AG10803 (cell line): ENCODE measurements at places on chromosomes 2 and 18.

- DNase-seq: no peak
These were observed 420.7 kb upstream of the SALL3 start for GRCh38 chr18:78558948-78559347.

DNA sequence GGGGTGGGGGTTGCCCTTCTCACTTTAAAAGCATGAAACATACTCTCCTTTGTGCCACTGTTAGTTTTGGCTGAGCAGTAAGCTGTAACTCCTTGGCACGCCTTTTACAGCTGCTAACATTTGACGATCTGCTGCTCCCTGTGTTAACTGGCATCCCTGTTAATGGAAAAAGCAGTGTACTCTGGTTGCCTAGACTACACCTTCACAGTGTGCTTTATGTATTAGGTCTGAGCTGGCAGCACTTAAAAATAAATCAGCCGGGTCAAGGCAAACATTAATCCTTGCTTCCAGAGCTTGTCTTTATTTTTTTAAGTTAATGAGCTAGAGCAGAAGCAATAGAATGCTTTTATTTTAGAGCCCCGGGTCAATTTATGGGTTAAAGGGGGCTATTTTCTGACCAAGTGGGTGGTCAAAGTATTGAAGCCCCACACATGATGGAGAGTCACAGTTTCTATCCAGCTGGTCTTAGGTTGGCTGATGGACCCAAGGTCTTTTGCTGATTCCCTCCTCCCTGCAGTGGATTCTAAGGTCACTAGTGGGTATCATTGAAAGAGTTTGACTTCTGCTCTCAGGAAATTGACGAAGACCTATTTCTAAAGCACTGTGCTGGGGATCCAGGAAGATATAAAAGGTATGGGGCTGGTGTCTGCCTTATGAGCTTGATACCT lies 54.5 kb downstream of the CFAP221 start:
- DNase-seq: no peak

DNA sequence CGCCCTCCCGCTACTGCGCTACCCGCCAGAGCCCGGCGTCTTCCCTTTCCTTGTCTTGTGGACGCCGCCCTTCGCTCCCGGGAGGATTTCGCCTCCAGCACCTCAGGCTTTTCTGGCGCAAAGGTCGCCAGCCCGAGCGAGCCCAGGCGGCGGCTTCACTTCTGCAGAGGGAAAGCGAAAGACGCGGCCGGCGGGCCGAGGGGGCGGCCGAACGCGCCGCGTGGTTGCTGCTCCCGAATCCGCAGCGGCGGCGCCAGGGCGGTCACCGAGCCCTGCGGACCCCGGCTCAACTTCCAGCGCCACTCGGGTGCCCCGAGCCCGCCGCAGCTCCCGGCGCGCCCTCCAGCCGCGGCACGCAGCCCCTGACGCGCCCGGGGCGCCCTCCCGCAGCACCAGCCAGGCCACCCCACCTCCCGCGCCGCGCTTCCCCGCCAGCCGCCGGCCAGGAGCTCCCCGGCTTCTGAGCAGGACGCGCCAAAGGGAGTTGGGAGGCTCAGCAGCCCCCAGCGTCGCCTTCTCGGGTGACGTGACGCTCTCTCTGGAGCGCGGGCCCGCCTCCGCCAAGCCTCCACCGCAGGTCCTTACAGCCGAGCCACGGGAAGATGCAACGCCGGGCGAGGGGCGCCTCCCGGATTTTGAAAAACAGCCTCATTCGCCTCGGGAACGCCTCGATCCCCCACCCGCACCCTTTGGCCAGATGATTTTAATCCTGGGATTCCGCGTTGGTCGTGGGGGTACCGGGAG lies 84.9 kb upstream of the EPB41L3 start:
- peak; percentile 24 for DNase-seq

GRCh38 chr18:45324495-45325113 lies 290.7 kb upstream of the SLC14A2 start:
- DNase-seq: peak; percentile 97

DNA sequence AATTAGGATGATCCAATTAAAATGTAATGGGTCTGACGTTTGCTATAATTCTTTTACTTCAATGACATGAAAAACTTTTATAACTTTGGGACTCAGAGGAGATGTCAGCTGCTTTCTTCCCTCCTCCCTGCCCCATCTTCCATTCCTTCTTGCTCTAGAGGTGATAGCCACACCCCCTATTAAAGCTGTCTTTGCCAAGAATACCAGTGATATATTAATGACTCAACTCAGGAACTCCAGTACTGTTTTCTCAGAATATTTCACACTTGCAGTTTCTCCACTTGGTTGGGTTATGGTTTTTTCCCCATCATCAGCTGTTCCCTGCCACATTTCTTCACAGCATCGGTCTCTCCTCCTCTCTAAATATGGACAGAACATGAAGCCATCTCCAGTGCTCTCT lies 184.0 kb downstream of the KCNE4 start:
- DNase-seq: peak; percentile 21

DNA sequence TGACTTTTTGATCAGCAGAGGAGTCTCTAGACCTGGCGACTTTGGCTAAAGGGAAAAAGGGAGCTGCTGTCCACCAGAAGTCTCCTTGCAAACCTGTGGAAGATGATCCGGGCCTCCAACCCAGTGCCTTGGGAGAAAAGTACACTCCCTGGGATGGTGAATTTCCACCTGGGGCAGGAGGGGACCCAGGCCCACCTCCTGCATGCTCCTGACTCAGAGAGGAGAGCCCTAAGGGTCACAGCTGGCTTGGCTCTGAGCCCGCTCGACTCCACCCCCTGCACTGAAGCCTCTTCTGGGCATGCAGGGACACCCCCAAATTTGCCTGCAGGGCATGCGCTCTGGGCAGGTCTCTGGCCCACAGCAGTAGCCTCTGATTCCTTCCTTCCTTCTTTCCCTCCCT lies 66.5 kb downstream of the PDCL3 start:
- no peak for DNase-seq

DNA sequence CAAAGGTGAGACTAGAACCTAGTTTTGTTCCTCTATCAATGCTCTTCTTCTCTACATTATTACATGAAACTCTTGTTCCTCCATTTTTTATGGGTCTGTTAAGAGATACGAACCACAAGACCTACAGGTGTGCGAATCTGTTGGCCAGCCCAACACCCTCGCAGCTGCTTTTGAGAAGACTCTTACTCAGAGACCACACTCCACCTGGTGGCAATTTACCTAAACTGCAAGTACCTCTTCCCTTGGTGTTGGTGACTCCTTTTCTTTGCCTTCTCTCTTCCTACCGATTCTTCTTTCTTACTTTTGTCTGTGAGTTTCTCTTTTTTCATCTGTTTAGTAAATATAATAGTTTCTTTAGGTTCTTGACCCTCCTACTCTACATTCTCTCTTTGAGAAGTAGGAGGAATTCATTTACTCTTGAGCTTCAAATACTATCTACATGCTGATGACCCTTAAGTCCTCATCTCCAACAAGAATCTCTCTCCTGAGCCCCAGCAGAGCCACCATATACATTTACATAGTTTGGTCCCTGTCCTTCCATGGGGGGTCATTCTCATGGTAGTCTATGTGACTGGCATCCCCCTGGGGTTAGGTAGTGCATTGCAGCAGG lies 81.8 kb upstream of the GAREM1 start:
- peak; percentile 64 for DNase-seq

GRCh38 chr2:134462275-134462674 lies 208.4 kb downstream of the MGAT5 start:
- DNase-seq: no peak

GRCh38 chr2:120761164-120761861 lies 25.6 kb downstream of the GLI2 start:
- DNase-seq: no peak

DNA sequence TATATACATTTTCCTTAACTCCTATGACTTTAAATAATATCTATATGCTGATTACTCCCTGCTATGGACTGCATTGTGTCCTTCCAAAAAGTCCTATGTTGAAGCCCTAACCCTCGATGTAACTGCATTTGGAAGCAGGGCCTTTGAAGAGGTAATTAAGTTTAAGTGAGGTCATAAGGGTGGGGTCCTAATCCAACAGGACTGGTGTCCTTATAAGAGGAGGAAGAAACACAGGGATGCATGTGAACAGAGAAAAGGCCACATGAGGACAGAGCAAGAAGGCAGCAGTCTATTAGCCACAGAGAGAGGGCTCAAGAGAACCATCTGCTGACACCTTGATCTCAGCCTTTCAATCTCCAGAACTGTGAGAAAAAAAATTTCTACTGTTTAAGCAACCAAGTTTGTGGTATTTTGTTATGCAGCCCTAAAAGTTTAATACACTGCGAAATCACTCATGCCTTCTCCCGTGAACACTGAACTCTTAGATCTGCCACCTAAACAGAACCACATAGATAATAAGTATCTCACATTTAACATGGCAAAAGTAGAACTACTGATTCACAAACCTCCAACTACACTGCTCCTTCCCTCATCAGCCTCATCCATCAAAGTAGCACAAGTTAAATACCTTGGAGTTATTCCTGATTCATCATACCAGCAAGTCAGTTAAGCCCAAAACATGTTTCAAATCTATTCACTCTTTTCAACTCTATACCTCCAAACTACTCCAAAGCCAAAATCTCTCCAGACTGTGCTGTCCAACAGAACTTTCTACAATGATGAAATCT lies 65.4 kb downstream of the HIBCH start:
- peak; percentile 23 for DNase-seq

GRCh38 chr2:238095143-238095542 lies 5.0 kb upstream of the ESPNL start:
- no peak for DNase-seq

DNA sequence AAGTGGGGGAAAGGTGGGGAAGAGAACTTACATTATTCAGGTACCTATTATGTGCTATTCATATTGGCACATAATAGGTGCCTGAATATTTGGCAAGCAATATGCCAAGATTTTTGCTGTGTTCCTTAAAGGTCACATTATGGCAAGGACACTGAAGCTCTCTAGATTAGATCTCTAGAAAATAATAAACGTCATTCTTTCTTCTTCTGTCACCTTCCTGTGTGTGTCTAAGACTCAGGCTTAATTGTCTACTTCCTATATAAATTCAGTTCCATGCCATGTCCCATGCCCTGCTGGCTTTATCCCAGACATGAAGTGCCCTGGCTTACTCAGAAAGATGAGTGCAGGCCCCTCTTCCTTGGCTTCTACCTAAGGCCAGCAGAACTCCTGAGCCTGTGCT lies 191.1 kb upstream of the CTAGE1 start:
- DNase-seq: no peak

- DNase-seq: no peak
These were observed 38.3 kb downstream of the CRYGD start for GRCh38 chr2:208086029-208086428.

GRCh38 chr18:58476022-58476421 lies 152.9 kb downstream of the ALPK2 start:
- DNase-seq: no peak

DNA sequence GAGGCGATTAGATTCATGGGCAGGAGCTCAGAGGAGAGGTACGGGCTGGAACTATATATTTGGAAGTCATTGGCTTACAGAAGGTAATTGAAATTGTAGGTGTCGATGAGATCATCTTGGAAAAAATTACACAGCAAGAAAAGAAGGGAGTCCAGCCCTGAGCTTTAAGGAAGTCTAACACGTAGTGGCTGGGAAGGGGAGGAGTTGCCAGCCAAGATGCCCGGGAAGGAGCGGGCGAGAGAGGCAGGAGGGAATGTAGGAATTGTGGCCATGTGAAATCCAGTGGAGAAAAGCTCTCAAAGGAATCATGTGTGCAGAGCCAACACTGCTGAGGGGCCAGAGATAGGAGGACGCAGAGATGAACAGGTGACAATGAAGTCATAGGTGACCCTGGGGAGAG lies 25.6 kb upstream of the SCYGR1 start:
- DNase-seq: no peak

- no peak for DNase-seq
These were observed 329.5 kb upstream of the CWC22 start for GRCh38 chr2:180336550-180336949.

GRCh38 chr18:45657357-45658335 lies 42.4 kb downstream of the SLC14A2 start:
- DNase-seq: peak; percentile 42
